ENCODE measurements at places on chromosomes 4 and X. TPM values are rescaled to one million over a fixed set of nuclear protein-coding genes. Genes with fewer than 3 reads are reported as not detected.

GRCh38 chrX:10231461-10231860 is 74.7 kb downstream of the CLCN4 start:
- no peak for DNase-seq

DNA sequence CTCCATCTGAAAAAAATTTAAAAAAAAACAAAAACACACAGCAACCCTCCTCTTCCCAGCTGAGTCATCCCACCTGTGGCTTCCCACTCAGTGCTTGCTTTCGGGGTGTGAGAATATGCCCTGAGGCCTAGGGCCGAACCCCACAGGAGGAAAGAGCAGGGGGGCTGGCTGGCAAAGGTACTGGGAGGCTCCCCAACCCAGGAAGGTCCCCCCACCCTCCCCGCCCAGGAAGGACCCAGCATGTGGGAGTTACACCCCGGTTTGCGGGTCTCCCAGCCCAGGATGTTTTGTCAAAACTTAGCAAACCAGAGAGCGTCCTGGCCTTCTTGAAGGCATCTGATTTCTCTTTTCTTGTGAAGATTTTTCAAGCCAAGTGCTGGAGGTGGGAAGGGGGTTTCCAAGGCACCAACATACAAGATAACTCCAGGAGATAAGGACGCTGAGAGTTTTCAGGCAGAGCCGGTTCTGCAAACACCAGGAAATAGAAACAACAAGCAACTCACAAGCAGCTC is 25.7 kb upstream of the CSF2RA start:
- no peak for DNase-seq

Gene PRPS2
- total RNA-seq = 3.9 TPM

Gene DDX53
- total RNA-seq = not detected

DNA sequence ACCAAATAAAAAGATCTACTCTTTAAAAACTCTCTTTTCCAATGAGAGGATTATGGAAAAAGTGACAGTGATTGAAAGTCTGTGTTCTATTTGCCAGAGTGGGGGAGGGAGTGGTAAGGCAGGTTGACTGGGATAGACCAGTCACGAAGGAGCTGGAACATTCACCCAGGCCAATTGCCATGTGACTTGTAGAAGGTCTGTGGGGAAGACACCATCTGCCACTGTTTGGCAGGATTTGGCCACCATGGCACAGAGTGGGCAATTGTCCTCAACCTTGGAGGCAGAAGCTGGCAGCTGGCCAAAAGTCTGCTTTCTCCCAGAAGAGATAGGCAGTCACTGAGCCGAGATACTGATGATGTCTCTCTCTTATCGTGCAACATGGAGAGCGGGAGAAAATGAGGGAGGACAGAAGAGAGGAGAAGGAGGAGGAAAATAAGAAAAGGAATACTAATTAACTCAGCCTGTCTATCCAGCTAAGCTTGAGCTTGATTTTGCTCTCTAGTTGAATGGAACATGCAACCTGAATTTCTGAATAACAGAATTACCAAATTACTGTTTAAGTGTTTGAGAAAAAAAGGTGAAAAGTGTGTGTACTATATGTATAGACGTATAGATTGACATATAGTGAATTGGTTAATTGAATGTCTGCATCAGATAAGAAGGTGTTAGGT is 267.1 kb downstream of the ARHGAP24 start:
- peak; percentile 51 for DNase-seq

GRCh38 chr4:72899214-72899613 is 170.3 kb downstream of the COX18 start:
- no peak for DNase-seq

DNA sequence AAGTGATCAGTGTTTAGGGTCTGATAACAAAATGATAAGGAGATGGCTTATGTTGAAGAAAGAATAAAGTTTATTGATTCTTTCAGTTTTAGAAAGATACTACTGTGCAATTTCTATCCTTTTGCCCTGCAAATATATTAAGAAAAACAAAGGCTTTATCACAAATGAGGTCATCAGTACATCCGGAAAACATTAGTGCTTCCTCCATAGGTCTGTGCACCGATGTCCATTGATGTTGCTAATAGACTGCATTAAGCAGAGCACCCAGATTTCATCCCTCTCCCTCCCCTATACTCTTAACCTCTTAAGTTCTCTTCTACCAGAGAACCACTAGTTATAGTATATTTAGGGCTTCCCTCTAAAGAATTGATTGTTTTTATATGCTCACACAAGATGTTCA is 53.7 kb upstream of the HHIP start:
- no peak for DNase-seq

DNA sequence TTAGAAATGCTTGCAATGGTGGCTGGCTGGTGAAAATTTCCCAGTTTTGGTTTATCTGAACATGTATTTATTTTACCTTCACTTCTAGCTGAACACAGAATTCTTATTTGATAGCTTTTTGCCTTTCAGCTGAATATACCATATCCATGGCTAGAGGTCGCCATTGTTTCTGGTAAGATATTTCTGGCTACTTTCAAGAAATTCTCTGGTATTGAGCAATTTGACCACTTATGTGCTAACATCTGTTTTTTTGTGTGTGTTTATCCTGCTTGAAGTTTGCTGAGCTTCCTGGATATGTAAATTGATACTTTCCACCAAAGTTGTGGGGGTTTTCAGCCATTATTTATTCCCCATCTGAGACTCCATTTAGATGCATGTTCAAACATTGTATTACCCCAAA is 75.4 kb downstream of the FBXW7 start:
- no peak for DNase-seq

Gene XAGE1A
- not detected for total RNA-seq

Gene FRG2
- not detected for total RNA-seq

- no peak for DNase-seq
Observed at GRCh38 chr4:52704661-52705060, 45.6 kb upstream of the USP46 start.

- no peak for DNase-seq
Observed at GRCh38 chrX:15382813-15383212, 1.4 kb downstream of the VEGFD start.

- DNase-seq = no peak
Observed at GRCh38 chrX:19193565-19193964, 71.3 kb upstream of the ADGRG2 start.

- no peak for DNase-seq
Observed at GRCh38 chr4:169152899-169153298, 117.9 kb downstream of the SH3RF1 start.

Gene EREG
- 3.2 TPM for total RNA-seq

DNA sequence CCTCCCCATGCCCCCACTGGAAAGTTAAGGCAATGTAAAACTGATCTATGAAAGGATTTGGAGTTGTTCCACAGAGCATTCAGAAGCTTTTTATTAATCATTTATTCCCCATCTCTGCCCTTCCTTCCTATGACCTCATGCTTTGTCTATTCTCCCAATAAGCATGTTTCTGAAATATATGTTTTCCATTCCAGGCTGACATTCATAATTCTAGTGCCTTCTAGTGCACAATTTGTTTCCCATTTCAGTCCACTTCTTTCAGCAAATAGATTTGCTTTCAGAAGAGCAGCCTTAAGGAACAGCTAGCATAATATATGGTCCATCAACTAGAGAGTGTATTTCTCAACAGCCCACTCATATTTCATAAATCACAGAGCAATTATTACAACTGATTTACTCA is 77.1 kb upstream of the ATXN3L start:
- no peak for DNase-seq

Gene HPGDS
- total RNA-seq = 3.5 TPM

DNA sequence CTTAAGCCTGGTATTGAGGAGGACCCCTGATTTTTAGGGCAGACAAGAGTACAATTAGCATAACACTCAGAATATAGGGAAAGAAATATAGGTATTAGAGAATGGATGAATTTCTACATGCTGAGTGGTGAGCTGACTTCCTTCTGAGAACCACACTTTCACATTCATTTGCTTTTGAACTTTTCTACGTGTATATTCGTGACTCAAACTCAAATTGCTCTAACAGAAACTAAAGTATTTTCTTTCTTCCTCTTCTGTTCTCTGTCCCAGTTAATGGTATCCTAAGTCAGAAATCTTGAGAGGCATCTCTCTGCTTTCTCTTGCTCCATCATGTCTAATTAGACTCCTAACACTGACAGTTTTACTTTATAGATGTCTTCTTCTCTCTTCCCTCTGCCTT is 103.2 kb upstream of the CITED1 start:
- no peak for DNase-seq

GRCh38 chr4:102535398-102536082 is 34.4 kb downstream of the NFKB1 start:
- no peak for DNase-seq

- no peak for DNase-seq
Observed at GRCh38 chr4:148454835-148455234, 12.6 kb upstream of the NR3C2 start.

Gene SPANXN4
- not detected for total RNA-seq

GRCh38 chr4:22416403-22416802 is 99.5 kb downstream of the ADGRA3 start:
- DNase-seq = no peak

DNA sequence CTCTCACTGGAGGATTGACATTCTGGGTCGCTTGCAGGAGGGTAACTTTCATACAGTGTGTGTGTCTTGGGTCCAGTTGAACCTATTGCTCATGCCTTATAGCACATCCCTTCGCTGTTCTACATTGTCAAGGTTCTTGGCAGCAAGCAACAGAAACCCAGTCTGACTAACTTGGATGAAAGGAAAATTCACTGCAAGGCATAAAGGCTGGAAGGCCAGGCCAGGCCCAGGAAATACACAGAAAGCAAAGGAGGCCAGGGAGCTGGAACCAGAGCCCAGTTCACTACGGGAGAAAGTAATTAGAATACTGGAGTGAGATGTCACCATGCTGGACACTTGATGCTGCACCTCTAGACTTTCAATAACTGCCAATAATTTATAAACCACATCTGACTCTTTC is 353.8 kb upstream of the GATB start:
- DNase-seq = no peak

- DNase-seq = no peak
Observed at GRCh38 chr4:6769233-6769988, 13.1 kb upstream of the KIAA0232 start.

DNA sequence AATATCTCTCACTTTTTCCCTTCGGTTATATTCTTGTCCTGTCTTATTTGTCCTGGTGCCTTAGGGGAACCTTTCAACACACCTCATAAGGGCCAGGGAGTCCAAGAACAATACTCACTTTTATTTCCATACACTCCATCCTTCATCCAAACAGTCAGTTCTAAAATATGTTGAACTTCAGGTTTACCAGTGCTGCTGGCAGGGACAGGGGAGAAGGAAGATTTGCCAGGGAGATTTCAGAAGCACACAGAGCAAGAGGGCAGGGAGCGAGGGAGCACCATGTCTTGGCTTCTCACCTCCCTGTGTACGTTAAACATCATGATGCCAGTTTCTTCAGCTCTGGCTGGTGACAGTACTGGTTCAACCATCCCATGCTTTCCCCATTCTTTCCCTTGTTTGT is 631.1 kb upstream of the FAT1 start:
- no peak for DNase-seq

Gene USP17L21
- not detected for total RNA-seq

DNA sequence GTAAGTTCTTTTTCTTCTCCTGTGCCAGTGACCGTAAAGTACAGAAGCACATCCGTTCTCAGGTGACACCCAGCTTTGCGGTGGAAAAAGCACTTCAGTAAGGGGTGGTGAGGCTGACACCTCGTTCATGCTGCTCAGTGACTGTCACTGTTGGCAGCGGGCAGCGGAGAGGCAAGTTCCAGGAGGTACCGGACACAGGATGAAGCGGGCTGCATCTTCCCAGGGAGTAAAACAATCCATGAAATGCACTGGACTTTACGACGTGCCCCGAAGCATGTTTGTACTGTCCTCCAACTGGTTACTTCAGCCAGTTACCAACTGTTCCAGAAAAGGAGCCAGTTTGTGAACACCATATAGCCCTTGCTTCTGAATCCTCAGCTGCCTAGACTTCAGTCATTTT is 110.7 kb downstream of the ZNF827 start:
- no peak for DNase-seq

- DNase-seq = no peak
Observed at GRCh38 chrX:66050140-66050569, 10.3 kb upstream of the VSIG4 start.

GRCh38 chr4:126247409-126247808 is 932.7 kb downstream of the FAT4 start:
- DNase-seq = no peak

DNA sequence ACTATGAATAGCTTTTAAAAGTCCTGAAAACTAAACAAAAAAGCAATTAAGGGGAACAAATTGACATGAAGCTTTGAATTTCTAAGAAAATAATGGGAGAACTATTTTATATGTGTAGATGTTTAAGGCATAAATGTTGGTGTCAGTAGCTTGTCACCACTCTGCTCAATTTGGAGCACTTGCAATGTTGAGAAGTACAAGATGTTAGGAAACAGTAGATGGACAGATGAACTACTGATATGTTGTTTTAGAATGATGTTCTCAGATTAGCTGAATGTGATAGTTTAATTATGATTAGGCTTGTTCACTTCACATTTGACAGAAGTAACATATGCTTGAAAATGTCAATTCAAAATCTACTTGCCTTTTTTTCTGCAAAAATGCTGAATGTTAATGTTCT is 525.7 kb upstream of the IGFBP7 start:
- DNase-seq = no peak

DNA sequence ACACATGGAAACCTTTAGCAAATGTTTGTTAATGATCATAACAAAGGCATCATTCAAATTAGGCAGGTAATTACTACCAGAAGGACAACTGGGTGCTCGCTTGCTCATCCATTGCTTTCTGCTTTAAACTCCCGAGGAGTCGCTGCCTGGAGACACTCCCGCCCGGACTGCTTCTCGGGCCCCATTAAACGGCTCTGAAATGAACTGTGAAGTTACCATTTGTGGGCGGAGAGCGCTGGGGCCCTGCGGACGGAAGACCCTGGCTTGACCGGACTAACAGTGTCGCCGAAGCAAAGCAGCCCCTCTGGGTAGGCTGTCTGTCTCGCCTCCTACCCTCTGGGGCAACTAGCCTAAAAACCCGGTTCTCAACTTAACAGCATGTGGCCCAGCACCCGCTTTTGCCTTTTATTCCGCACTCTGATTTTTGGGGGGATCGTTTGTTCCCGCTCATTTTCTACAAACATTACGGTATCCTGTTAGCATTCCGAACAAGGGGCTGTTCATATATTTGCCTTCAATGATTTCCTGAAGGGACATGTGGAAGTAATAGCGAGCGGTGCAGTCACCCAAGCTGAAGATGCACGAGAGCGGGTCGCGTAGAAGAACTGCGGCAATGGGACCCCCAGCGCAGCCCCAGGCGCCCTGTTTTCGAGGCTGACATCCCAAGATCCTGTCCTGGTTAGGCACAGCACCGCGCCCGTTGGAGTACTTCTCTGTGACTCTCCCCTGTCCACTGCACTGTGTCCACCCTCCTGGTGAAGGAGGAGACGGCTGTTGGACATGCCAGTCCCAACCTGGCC is 1.6 kb upstream of the PDGFRA start:
- DNase-seq = peak; percentile 31

- no peak for DNase-seq
Observed at GRCh38 chr4:10466161-10466560, 8.9 kb upstream of the ZNF518B start.

DNA sequence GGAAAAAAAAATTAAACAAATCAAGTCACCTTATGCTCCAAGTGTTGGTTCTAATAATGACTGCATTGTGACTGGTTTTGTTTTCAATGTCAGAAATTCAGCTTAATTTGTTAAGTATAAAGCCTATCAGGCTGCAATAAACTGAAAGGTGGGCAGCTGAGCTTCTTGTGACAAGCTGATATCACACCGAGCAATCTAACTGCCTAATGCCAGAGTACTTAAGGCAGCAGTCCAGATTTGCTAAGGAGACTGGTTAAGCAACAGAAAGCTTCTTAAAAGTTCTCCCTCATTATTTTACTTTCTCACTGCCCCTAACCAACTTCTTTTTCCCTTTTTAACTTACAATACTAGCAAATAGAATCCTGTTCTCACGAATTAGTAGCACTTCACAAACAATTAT is 201.0 kb downstream of the MAB21L2 start:
- DNase-seq = no peak
